ENCODE measurements at places on chromosomes 13 and 19. TPM values are rescaled to one million over a fixed set of nuclear protein-coding genes. Genes with fewer than 3 reads are reported as not detected.

- no peak for DNase-seq
These were observed 12.8 kb upstream of the ADGRL1 start for GRCh38 chr19:14218620-14219330.

GRCh38 chr13:32409561-32410421 is 18.1 kb downstream of the N4BP2L1 start:
- DNase-seq, result no peak

- DNase-seq, result no peak
These were observed 377.8 kb upstream of the DACH1 start for GRCh38 chr13:72244788-72245187.

DNA sequence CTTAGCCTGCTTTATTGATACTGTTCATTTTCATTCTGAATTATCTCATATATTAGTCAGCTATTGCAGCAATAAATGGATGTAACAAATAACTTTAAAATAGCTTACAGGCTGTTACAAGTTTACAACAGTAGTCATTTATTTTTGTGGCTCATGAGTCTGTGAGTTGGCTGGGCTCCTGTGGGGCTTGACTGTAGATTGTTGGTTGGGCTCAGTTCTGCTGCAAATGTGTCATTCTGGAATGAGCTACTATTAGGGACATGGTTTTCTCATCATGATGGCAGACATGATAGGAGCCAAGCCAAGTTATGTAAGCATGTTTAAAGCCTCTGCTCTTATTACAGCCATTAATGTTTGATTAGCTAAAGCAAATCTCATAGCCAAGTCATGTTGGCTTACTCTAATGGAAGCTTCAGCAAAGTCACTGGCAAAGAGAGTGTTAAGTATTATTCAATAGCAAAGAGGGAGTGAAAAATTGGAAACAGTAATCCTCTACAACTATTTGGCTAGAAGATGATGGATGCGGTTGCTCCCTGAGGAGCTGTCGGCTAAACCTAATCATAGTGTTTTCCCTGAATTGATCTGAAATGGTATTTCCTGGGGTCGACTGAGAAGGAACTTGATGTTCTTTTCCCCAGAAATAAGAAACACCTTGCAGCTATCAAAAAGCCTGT is 391.3 kb downstream of the TDRD3 start:
- no peak for DNase-seq

DNA sequence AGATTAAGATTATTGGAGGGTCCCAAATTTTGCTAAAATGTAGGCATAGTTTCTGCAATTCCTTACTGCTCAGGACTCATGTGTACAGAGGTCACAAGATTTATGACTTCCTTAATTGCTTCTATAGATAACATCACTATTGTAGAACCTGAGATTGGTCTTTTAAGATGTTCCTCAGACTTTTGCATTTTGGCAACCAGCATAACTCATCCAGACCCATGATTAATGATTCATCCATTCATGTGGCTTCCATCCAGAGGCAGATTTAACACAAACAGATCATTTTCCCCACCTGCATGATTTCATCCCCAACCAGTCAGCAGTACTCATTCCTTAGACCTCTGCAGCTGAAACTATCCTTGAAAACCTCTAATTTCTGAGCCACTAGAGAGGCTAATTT is 34.5 kb upstream of the CEACAM8 start:
- no peak for DNase-seq

Gene AP3D1
- total RNA-seq, result 184 TPM

Gene PVR
- 14.1 TPM for total RNA-seq

DNA sequence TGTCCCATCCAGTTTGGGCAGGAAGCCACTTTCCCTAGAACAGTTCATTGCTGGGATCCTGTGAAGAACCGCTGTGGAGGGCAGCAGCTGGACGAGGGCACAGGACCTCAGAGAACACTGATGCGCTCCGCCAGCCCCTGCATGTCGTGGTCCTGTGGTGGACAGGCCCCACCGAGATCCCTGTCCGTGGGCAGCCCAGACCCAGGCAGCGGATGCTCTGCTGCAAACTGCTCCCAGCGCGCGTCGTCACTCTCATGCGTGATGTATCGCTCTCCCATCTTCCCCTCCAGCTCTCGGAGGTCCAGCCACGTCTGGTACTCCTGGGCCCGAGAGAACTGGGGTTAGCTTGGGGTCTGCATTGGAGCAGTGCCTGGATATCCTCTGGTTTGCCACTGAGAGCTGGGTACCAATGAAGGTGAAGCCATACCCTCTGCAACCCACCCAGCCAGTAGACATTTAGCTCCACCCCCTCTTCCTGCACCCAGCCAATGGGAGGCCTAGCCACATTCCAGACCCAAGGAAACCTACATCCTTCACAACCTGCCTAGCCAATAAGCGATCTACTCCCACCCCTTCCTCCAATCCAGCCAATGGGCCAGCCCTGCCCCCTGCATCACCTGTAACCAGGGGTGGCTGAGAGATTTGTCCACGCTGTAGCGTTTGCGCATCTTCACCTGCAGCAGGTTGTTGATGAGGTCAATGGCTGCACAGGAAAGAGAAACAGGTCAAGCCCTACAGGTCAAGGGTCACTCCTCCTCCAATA is 13.6 kb upstream of the DACT3 start:
- DNase-seq, result peak; percentile 84

Gene SIX5
- 27.3 TPM for total RNA-seq
